ENCODE measurements at places on chromosomes 16 and 17.

DNA sequence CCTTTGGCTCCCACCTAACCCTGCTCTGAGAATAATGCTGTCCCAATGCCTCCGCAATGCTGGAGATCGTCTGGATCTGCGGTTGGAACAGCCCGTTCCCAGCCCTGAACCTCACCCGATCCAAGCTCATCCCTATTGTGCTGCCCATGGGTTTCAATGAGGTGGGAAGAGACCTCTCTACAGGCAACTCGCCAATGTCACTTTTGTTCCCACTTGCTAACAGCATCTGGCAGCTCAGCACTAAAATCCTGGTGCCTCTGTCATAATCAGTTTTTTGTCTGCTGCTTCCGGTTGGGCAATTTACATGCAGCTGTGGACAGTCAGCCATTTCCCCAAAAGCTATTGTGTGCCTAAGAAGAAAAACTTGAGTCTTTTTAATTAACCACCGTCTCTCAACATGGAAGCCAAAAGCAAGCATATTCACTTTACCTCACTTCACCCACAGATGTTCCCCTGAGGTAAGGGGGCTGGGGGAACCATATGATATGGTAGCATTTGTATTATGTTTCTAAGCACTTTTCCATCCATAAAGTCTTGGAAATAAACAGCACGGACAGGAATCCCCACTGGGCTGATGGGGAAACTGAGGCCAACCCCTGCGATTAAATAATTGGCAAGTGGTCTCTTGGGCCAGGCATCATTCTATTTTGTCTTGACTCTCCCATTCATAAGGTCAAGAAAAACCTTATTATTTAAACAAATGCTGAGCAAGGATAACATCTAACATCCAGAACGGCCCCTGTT, 159.2 kb upstream of the CDH5 start:
- DNase-seq: peak; percentile 23

DNA sequence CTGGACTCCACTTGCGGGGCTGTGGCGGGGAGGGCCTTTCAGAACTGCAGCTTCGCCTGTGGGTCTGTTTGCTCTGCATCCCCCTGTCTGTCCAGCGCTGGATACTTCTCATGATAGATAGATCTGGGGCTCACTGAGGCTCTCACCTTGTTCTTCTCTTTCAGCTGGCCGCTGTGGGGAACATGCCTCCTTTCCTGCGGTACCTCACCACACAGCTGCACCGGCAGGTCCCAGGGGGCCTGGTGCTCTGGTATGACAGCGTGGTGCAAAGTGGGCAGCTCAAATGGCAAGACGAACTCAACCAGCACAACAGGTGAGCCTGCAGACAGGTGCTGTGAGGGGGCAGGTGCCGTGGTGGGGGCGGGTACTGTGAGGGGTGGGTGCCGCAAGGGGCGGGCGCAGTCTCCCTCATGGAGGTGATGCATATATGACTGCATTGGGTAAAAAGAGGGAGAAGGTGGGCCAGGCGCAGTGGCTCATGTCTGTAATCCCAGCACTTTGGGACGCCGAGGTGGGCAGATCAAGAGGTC, 6.2 kb downstream of the ENGASE start:
- DNase-seq: no peak

DNA sequence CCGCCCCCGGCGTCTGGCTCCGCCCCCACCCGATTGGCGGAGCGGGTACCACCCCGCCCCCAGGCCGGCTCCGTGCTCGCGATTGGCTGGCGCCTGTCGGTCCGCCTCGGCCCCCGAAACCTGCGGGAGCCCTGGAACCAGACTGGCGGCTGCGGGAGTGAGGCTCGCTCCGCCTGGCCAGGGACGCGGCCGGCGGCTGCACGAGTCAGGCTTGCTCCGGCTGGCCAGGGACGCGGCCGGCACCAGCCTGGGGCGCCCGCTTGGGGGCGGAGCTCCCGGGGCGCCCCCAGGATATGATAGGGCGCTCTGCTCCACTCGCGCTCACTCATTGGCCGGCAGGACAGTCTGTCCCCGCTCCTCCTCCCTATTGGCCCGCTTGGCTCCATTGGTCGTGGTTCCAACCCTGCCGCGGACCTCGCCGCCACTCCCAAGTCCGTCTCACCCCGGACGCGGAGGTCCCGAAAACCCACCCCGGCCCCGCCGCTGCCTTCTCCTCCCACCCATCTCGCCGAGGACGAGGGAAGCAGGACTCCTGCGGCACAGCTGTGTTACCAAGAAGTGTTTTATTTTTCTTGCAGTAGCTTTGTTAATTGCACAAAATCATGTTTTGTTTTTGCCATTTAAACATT, 340 bp upstream of the ROGDI start:
- DNase-seq: peak; percentile 92

DNA sequence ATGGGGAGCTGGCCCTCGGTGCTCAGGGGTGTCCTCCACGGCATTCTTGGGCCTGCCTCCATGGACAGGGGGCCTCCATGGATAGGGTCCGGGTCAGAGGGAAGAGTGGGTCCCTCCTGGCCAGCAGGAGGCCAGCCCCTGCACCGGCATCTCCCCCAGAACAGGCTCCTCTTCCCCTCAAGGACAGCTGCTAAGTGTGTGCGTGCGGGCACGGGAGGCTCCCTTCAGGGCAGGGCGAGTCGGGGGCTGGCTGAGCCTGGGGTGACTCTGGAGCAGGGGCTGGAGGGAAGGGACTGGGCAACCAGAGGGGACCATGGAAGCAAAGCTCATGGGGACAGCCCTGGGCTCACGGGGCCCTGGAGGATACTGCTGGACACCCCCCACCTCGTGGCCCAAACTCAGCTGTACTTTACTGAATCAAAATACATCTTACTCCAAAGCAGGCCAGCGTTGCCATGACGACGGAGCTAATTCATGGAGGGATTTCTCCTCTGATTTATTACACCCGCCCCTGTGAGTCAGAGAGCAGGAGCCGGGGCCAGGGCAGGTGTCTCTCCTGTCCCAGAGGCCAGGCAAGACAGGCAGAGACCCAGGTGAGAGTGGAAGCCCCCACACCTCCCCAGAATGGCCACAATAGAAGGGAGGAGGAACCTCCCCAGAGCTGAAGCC, 2.1 kb downstream of the CASKIN1 start:
- peak; percentile 57 for DNase-seq

DNA sequence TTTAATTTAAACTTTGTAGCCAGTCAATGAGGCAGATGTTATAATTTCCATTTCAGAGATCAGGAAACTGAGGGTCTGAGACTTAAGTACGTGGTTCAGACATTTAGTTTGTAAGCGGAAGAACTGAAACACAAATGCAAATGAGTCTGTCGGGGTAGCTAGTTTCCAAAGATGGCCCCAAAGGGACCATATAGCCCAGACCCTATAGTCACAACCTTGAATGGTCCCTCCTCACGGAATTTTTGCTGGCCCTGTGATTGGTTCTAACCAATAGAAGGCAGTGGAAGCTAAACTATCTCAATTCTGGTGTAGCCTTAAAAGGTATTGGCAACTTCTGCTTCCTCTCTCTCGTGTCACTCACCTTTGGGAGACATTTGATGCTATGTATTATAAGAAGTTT, 7.5 kb upstream of the BCO1 start:
- DNase-seq: no peak

GRCh38 chr17:55212880-55213279, 51.9 kb upstream of the HLF start:
- no peak for DNase-seq

DNA sequence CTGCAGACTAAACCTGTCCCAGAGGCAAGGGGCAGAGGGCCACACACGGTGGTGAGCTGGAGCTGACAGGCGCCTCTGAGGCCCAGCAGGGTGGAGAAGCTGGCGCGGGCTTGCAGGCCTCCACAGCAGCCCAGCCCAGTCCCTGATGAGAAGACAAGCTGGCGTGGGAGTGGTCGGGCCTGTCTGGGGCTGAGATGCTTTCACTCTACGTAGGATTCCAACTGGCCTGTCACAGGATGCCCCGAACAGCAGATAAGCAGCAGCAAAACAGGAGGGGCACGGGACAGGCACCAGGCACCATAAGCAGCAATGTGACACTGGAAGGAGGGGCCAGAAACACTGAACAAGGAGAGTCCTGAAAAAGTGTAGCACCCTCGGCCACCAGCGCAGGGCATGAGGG, 40.1 kb downstream of the PEMT start:
- peak; percentile 39 for DNase-seq

DNA sequence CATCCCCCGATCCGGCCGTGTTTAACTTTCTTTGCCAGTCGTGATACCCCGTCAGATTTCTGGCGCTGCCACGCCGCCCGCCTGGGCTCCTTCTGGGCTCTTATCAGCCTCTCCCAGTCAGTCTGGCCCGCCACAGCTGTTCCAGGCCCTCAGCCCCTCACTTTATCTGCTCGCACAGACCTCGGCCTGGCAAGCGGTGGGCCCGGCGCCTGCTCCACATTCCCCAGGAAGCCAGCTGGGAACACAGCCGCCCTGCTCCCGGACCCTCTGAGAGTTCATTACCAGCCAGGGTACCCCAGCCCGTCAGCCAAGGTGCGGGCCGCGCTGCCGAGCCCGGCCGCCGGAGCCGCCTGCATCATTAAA, 157.5 kb downstream of the ZNF423 start:
- DNase-seq: no peak

GRCh38 chr16:85674828-85675227, 13.9 kb downstream of the GINS2 start:
- DNase-seq: no peak

DNA sequence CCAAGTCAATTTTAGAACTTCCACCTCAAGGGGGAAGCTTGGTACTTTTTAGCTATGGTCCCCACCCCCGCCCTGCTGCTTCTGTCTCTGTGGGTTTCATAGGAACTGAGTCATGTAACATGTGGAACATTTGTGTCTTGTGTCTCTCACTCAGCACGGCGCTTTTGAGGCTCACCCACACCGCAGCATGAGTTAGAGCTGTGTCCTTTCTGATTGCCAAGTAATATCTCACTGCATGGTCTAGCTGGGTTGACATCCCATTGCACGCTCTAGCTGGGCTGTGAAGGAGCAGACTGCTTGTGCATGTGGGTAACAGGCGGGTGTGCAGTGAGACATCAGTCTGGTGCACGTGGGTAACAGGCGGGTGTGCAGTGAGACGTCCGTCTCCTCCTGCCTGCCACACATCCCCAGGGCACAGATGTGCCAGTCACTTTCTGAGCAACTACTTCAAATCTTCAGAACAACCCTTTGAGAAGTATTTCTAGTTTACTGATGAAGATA, 26.4 kb upstream of the SLC7A5 start:
- DNase-seq: peak; percentile 93

DNA sequence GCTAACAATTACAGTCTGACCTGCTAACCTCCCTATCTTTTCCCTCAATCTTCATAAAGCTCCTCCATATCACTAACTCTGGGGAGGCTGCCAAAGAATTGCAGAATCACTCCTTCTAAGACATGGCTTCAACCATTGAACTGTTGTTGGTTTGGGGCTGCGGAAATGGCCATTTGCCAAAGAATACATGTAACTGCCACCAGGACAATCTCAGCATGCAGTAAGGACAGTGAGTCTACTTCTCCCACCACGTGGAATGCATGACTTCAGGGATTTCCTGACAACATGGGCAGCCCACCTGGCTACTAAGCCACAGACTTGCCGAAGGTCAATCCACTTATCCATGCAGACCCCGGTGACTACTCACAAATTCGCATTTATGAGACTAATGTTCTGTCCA, 104.3 kb upstream of the NUDT7 start:
- no peak for DNase-seq

DNA sequence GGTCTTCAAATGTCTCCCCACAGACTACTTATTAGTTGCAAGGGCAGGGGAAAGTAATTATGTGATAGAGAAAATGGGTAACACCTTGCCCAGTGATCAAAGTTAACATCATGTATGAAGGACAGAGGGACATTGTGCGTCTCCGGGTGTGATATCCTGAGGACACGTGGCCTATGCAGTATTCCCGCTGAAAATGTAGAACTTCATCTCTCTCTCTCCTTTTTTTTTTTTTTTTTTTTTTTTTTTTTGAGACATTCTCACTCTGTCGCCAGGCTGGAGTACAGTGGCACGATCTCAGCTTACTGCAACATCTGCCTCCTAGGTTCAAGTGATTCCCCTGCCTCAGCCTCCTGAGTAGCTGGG, 7.9 kb upstream of the CUEDC1 start:
- DNase-seq: no peak

- DNase-seq: no peak
Observed at GRCh38 chr16:47069841-47070584, 73.7 kb downstream of the NETO2 start.

GRCh38 chr16:4862639-4863038, 15.4 kb downstream of the UBN1 start:
- no peak for DNase-seq

DNA sequence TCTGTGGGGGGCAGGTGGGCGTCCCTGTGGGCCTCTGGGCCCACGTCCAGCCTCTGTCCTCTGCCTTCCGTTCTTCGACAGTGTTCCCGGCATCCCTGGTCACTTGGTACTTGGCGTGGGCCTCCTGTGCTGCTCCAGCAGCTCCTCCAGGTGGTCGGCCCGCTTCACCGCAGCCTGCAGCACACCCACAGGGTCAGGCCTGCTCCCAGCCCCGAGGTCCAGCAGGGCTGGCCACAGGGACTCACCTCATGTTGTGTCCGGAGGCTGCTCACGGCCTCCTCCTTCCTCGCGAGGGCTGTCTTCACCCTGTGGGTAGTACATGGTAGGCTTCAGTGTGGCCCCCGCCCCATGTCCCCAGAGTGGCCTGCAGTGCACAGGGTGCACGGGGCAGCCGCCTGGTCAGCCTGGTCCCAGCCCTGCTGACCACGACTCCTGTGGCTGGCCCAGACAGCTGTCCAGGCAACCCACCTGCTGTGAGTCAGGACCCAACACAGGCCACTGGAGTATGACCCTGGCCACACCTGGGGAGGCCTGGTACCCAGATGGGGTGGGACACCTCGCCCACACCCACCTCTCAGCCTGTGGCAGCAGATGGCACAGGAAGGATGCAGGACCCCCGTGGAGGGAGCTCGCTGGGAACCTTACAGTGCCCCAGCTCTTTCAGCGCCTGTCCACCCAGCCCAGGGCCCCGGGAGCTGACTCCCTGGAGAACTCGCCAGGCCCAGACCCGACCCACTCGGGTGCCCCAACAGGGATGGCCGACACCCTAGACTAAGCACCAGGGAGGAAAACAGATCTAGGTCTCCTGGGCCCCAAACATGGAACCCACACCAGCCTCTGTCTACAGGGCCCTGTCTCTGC, 23.9 kb upstream of the AATK start:
- no peak for DNase-seq

- no peak for DNase-seq
Observed at GRCh38 chr17:77450742-77451244, 310.0 kb downstream of the SEC14L1 start.

- DNase-seq: peak; percentile 13
Observed at GRCh38 chr17:53633856-53634255, 188.9 kb upstream of the KIF2B start.

DNA sequence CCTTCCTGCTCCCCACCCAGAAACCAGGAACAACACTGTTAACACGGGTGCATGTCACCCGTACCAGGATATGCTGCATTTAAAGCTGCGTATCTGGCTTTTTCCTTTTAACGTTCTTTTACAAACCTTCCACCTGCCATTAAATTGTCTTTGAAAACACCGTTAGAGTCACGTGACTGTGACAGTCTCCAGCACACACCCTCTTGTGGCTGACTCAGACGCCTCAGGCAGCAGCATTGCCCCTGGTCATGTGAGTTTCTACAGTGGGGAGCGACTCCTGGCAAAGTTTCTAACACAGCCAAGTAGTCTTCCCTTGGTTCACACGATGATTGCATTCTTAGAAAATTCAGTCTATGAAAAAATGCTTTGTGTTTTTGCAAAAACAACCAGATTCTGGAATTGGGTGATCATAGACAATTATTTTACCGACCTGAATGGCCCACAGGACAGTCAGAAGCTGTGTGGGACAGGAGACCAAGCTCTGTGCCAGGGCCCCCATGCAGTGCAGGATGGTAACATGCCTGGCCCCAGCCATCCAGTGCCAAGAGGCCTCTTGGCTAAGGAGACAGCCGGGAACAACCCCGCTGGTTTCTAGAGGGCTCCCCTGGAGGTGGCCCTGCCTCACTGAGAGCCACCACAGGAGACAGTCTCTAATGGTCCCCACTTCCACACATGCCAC, 199.1 kb downstream of the KATNIP start:
- DNase-seq: peak; percentile 56

Measured in fibroblast of skin of abdomen (primary cell).